ENCODE measurements at places on chromosomes 6 and 20.

GRCh38 chr20:38337561-38338140 lies 8.6 kb upstream of the LBP start:
- no peak for DNase-seq

DNA sequence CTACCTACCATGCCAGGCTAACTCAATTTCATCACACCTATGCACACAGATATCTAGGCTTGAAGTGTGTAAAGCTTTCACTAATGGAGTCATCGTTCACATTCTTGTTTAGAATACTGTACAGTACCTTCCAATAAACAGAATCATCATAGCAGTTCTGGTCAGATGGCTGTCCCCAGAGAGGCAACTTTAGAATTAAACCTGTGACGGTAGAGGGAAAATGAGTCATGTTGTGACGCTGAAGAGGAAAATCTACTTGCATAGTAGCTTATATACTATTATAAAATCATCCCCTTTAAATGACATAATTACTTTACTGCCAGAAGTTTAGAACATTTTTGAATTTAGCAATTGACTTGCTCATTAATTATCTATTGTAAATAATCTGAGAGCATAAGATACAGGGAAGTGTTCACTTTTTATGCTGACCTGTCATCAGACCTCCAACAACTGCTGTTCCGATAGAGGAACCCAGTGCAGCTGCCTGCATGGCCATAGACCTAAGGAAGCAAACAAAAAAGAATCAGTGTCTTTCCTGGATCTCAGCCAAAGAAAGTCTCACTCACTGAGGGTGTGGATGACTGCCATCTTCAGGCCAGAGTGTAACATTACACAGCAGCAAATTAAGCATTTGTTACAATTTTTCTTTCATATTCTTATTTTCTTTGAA lies 29.8 kb downstream of the RHAG start:
- DNase-seq, result no peak

DNA sequence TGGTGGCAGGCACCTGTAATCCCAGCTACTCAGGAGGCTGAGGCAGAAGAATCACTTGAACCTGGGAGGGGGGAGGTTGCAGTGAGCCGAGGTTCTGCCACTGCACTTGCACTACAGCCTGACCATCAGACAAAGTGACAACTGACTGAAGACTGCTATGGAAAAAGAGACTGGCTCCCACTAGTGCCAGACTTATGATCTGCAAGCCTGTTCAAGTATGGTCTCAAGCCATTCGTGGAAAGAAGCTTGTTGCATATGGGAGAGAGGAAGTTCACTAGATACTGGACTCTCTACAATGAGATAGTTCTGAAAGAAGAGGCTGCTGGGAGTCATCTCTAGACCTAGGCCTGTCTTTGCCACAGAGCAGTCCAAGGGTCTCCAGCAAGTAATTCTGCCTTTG lies 26.7 kb downstream of the MDN1 start:
- no peak for DNase-seq

- no peak for DNase-seq
Observed at GRCh38 chr6:34852406-34853085, 35.3 kb downstream of the TAF11 start.

GRCh38 chr6:16487996-16488674 lies 249.7 kb downstream of the GMPR start:
- DNase-seq, result no peak

- DNase-seq, result no peak
Observed at GRCh38 chr6:150641398-150642139, 41.9 kb downstream of the PLEKHG1 start.

DNA sequence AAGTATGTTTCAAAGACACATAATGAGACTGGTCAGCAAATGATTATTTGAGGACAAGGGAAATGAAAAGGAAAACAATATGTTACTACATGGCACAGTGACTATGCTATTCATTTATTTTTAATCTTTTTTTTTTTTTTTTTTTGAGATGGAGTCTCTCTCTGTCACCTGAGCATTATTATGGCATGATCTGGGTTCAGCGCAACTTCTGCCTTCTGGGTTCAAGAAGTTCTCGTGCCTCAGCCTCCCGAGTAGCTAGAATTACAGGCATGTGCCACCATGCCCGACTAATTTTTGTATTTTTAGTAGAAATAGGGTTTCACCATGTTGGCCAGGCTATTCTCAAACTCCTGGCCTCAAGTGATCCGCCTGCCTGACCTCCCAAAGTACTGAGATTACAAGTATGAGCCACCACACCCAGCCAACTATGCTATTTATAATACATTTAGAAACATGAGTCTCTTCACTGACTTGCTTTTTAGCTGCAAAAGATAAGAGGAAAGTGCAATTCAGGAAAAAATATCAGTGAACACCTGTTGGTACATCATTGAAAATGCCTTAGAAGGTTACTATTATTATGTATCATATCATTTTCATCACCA lies 3.4 kb downstream of the CALHM4 start:
- DNase-seq, result no peak

DNA sequence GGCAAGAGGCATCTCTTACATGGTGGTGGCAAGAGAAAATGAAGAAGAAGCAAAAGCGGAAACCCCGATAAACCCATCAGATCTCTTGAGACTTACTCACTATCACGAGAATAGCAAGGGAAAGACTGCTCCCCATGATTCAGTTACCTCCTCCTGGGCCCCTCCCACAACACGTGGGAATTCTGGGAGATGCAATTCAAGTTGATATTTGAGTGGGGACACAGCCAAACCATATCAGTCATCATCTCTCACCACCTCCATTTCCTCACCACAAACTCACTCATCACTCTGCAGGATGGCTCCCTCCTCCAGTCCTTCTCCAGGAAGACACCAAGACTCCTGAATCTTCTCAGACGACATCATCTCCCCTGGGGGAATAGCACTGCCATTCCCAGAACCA lies 25.8 kb upstream of the SLC16A10 start:
- DNase-seq, result no peak

All from activated gamma-delta T cell (primary cell).